ENCODE measurements at places on chromosomes 6 and 20.

- no peak for DNase-seq
- no peak overlapping the region for H3K4me3 ChIP-seq
- H3K27ac ChIP-seq = no peak overlapping the region
- no peaks in the 10 kb centered on the region for H3K27me3 ChIP-seq
- H3K36me3 ChIP-seq = no peaks in the 10 kb centered on the region
Measured at GRCh38 chr6:66538551-66539135, 831.6 kb upstream of the EYS start.

- no peak overlapping the region for H3K4me3 ChIP-seq
- no peak overlapping the region for H3K27ac ChIP-seq
- H3K27me3 ChIP-seq = no peaks in the 10 kb centered on the region
- H3K4me1 ChIP-seq = no peaks in the 10 kb centered on the region
Measured at GRCh38 chr6:55913228-55914195, 38.1 kb upstream of the BMP5 start.

- no peaks in the 10 kb centered on the region for H3K36me3 ChIP-seq
- H3K4me3 ChIP-seq = no peak overlapping the region
- H3K27ac ChIP-seq = no peak overlapping the region
- no peaks in the 10 kb centered on the region for H3K4me1 ChIP-seq
- no peak for DNase-seq
Measured at GRCh38 chr20:55561259-55561658, 444.1 kb downstream of the CBLN4 start.

DNA sequence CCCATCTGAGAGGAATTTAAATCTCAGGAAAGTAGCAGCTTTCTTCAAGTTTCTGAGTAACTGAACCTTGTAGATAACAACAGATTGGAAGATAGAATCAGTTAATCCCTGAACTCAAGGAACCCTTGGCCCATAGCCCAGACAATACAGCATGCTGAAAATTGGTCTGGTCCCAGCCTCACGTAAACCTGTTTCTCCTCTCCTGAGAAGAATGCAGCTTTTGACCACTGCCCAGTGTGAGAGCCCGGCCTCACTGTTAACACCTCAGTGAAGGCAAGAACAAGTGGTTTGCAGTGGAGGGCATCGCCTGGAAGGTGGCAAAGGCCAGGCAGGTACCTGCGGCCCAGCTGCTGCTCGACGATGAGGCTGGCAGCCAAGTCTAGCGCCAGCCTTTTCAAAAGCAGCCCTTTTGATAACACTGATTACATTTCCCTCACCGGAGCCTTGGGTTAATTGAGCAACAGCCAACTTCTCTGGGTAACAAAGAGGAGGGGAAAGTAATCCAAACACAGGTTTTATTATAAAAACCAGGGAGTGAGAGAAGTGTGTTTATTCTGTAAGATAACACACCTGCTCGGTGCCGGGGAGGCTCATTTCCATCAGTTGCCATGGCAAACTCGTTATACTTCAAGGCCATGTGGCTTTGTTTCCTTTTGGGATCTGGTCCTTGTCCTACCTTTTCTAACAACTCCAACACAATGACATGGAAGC, 54.0 kb downstream of the TRAF3IP2 start:
- H3K36me3 ChIP-seq = no peaks in the 10 kb centered on the region
- peaks cover 11% of the 10 kb centered on the region for H3K4me1 ChIP-seq
- H3K27ac ChIP-seq = peak overlapping the region; percentile 70
- H3K4me3 ChIP-seq = no peak overlapping the region
- no peak for DNase-seq
- no peaks in the 10 kb centered on the region for H3K27me3 ChIP-seq

- no peak for DNase-seq
- H3K4me1 ChIP-seq = peaks cover 14% of the 10 kb centered on the region
- no peak overlapping the region for H3K4me3 ChIP-seq
- H3K27ac ChIP-seq = no peak overlapping the region
Measured at GRCh38 chr6:3019749-3020320, 20.1 kb downstream of the NQO2 start.

DNA sequence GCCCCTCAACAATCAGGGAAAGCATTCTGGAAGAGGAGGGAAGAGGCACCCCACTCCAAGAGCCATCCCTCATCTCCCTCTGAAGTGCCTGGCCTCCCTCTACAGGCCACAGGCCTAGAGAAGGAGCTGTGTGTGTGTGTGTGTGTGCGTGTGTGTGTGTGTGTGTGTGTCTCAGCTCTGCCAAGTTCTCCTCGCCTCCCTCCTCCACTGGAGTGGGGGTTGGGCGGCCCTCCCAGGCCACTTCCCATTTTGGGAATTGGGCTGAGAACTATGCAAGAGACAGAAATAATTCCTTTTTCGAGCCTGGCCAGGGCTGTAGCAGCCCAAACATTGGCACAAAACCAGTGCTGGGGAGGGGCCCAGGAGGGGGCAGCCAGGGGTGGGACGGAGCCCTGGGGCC, 35.7 kb downstream of the KCNB1 start:
- no peaks in the 10 kb centered on the region for H3K27me3 ChIP-seq
- no peaks in the 10 kb centered on the region for H3K36me3 ChIP-seq
- peaks cover 44% of the 10 kb centered on the region for H3K4me1 ChIP-seq

GRCh38 chr20:43914311-43915210, at the start of gene TOX2:
Gene TOX2 (plus strand): TSS chr20:43914852. CDS start chr20:43914892, 40 bp downstream.
- H3K4me1 ChIP-seq = peaks cover 11% of the 10 kb centered on the region
- H3K27me3 ChIP-seq = peaks cover 12% of the 10 kb centered on the region
- peak within 1 kb of the TSS; percentile 80 for H3K27ac ChIP-seq
- no peaks in the 10 kb centered on the region for H3K36me3 ChIP-seq
- peak within 1 kb of the TSS; percentile 49 for H3K4me3 ChIP-seq

DNA sequence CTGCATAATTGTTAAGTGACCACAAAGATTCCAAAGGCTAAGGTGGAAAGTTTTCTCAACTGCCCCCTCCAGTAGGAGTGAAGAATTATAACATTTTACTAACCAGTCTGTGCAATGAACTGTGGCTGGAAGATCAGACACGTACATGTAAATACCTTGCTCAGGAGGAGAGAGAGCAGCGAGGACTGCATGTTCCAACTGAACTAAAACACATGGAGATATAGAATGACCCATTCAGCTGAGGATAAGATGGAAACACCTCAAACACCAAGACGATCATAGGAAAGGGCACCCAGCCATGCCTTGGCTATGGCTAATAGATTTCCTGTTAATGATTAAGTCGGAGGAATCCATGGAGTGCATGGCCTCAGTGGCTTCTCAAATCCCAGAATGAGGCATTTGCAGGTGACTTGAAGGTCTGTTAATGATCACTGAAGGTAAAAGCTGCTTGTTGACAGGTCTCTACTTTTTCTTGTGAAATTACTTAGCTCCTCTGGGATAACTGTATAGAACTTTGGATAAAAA, 875.6 kb downstream of the TFAP2A start:
- H3K4me1 ChIP-seq = no peaks in the 10 kb centered on the region
- no peak overlapping the region for H3K4me3 ChIP-seq
- H3K27ac ChIP-seq = no peak overlapping the region
- H3K36me3 ChIP-seq = no peaks in the 10 kb centered on the region

DNA sequence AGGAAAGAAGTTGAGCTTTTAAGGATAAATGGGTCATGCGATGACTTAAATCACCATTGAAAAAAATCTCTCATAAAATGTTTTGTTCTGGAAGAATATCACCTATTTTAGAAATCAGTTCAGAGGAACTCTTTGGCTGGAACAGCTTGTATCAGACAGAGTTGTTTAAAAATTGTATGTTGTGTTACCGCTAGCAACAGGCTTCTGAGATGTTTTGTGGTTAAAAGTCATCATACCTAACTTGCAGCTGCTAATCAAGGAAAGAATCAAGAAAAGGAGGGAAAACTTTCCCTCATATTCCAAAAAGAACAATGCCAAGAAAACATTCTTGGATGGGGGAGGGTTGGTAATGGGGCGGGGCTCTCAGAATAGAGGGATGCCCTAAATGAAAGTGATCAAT, 220.7 kb upstream of the CITED2 start:
- H3K4me1 ChIP-seq = peaks cover 9% of the 10 kb centered on the region
- no peak overlapping the region for H3K27ac ChIP-seq
- H3K36me3 ChIP-seq = no peaks in the 10 kb centered on the region
- no peak for DNase-seq

- peaks cover 15% of the 10 kb centered on the region for H3K4me1 ChIP-seq
- H3K27ac ChIP-seq = no peak overlapping the region
- H3K4me3 ChIP-seq = no peak overlapping the region
Measured at GRCh38 chr6:151633526-151634335, 139.9 kb downstream of the CCDC170 start.

DNA sequence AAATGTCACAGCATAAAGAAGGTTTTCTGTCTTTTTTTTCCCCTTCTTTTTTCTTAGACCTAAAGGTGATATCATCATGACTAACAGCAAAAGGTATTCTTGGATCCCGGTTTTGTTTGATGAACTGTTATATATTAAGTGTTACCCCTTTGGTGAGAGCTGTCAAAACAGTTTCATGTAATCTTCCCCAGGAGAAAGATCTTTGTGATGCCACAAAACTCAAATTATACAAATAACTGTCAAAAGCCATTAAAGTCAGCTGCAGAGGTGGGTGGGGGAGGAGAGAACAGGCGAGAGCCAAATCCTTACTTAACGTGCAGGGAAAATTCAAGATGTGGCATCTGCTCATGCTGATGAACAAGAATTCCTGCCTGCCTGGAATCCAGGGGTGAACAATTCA, 258.2 kb downstream of the BMP7 start:
- H3K36me3 ChIP-seq = no peaks in the 10 kb centered on the region
- no peak overlapping the region for H3K27ac ChIP-seq
- DNase-seq = no peak
- no peaks in the 10 kb centered on the region for H3K27me3 ChIP-seq
- H3K4me1 ChIP-seq = no peaks in the 10 kb centered on the region

DNA sequence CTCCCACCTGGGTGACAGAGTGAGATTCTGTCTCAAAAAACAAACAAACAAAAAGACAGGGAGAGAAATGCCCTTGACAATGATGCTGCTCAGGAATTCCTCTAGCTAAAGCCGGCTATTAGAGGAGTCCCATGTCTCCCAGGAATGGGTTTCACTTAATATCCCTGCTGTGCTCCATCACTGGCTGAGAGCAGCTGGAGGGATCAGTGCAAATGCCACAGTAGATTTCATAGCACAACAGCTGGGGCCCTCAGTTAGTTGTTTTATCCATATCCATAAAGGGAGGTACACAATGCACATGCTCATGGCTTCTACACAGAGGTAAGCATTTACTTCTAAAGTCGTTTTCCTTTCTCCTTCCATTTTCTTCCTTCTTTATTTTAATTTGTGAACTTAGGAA, 742.0 kb upstream of the POU3F2 start:
- no peak overlapping the region for H3K27ac ChIP-seq
- no peaks in the 10 kb centered on the region for H3K4me1 ChIP-seq
- no peaks in the 10 kb centered on the region for H3K27me3 ChIP-seq
- DNase-seq = no peak
- no peak overlapping the region for H3K4me3 ChIP-seq

- H3K27ac ChIP-seq = no peak overlapping the region
- no peaks in the 10 kb centered on the region for H3K4me1 ChIP-seq
- H3K36me3 ChIP-seq = no peaks in the 10 kb centered on the region
- no peak overlapping the region for H3K4me3 ChIP-seq
- no peaks in the 10 kb centered on the region for H3K27me3 ChIP-seq
Measured at GRCh38 chr20:17790296-17790695, 90.5 kb downstream of the BANF2 start.

Measured in esophagus squamous epithelium (tissue), 5 donors.